ENCODE measurements at places on chromosomes 5 and 9.

- DNase-seq, result no peak
Observed at GRCh38 chr5:174596429-174596828, 128.0 kb upstream of the MSX2 start.

GRCh38 chr9:121354141-121354540, 15.9 kb downstream of the STOM start:
- no peak for DNase-seq

DNA sequence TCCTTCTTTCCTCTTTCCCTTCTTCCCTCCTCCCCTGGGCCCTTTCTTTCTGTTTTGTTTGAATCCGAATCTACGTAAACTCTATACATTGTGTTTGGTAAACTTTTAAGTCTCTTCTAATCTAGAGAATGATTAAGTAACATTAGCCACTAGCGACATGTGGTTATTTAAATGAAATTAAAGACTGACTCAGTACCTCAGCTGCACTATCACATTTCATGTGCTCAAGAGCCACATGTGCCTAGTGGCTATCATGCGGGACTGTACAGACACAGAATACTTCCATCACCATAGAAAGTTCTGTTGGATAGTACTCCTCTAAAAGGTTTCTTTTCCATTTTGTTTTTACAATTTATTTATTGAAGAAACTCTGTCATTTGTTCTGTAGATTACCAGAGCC, 29.0 kb downstream of the DCTN4 start:
- no peak for DNase-seq

DNA sequence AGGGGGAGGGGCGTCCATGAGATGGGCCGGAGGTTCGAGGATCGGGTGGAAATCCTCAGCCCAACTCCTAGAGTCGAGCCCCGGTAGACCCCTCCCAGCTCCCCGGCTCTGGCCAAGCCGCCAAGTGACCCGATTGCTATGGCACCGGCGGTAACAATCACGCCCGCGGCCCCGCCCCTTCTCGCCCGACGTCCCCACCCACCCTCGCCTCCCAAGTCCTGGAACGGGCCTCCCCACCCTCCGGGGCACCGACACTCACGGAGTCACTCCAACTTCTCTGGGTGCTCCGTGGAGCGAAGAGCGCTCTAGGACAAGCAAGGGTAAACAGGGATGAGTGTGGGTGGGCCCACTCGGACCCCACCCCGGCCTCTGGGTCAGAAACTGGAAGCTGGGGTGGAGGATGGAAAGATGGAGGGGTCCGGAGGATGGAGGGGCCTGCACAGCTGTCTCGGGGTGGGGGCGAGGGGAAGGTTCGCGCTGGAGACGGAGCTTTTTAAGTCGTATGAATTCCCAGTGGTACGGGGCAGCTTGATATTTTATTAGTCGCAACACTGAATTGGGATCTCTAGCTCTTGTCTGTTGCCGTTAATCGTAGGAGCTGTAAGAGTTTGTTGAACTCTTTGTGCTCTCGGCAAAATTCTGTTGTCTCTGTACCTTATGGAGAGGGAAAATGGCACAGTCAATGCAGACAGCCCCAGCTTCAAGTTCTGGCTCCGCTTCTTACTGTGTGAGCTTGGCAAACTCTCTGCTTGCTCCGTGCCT, at the start of gene SPACA9:
SPACA9 (plus strand) TSS at position 204 of the 762 bp plus-strand sequence. CDS start 5,050 bp downstream, outside the sequence.
- no peak for DNase-seq

- DNase-seq, result no peak
Observed at GRCh38 chr5:150609843-150610584, 30.4 kb upstream of the SYNPO start.

- no peak for DNase-seq
Observed at GRCh38 chr9:104482921-104483570, 21.0 kb upstream of the OR13F1 start.

DNA sequence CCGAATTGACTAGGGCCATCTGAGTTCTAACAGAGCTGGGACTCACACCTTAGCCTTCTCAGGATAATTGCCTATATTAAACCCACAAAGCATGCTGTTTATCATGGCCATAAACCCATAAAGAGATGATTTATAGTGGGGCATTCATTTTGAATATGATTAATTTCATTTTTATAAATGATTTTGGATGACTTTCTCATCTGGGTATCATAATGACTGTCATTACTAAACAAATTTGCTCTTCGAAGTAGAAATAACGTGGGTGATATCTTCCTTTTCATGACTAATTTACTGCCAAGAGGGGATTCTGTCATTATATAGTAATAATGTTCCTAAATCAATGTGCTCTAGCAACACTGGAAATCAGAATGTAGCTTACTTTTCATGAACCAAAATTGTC, 498.2 kb downstream of the CDH12 start:
- no peak for DNase-seq

GRCh38 chr9:127279717-127280285, 15.2 kb downstream of the GARNL3 start:
- no peak for DNase-seq
